ENCODE measurements at places on chromosomes 6 and 20. TPM values are rescaled to one million over a fixed set of nuclear protein-coding genes. Genes with fewer than 3 reads are reported as not detected.

DDO gene
- total RNA-seq: 29.7 TPM

CPXM1 gene
- total RNA-seq: 2.3 TPM

HLA-DMB gene
- total RNA-seq: 8.8 TPM

SCAF8 gene
- 47.4 TPM for total RNA-seq

ENPP3 gene
- 0.16 TPM for total RNA-seq

- DNase-seq: no peak
Observed at GRCh38 chr6:43853066-43853650, 83.1 kb downstream of the VEGFA start.

DNA sequence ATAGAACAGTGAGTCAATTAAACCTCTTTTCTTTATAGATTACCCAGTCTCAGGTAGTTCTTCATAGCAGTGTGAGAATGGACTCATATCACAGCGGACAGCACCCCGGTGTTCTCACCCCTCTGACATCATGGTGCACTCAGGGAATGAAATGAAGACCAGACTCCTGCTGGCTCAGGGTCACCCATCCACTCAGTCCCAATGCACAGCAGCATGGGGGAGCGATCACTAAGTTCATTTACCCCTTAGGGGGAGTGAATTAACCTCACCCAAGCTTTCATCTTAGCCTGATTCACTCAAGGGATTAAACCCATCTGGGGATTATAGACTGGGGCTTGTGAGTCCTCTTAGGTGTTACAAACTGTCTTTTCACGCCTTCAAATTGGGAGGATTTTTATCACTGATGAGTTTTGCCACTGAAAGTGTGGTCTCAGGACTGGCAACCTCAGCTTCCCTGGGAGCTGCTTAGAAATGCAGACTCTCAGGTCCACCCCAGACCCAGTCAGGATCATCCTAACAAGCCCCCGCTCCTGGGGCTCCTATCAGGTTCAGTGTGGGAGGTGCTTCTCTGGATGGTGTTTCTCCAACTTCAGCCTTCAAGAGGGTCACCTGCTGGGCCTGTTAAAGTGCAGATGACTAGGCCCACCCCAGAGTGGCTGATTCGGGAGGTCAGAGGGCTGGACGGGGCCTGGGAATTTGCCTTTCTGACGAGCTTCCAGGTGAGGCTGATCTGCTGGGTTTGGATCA is 44.3 kb upstream of the FRMD1 start:
- no peak for DNase-seq

DNA sequence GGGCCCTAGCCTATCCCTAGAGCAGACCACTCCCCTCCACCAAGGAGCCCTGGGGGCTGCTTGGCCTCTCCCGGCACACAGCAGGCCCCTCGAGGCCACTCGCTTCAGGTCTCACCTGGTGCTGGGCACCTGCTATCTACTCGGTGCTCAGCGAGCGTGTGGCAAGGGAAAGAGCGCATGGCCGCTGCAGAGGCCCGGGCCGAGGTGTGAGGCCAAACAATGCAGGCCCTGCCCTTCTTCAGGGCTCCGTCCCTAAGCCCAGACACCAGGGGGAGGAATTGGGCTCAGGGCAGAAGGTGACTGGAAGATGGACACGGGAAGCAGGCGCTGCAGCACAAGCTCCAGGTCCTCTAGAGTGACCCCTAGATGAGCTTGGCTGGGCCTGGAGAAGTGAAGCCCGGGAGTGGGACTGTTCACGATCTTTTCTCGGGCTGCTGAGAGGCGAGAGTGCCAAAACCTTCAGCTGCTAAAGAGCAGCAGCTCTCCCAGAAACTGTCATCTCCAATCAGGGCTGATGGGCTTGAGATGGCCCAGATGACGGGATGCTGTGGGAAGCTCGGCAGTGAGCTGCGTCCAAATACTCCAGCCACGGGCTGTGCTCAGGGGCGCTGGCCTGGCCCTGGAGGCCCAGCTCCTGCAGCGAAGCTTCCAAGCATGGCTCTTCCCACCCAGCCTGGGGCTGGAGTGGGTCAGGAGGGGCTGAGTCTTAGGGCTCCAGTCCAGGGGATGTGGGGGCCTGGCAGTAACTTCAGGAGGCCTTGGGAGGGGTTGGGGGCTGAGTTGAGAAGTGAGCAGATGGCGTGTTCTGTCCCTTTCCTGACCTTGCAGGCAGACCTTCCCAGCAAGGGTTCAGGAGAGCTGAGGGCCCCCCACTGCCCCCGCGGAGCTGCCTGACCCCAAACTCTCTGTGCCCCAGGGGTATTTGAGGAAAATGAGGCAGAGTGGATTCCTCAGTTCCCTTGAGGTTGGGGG is 43.7 kb downstream of the APCDD1L start:
- peak; percentile 81 for DNase-seq

- no peak for DNase-seq
Observed at GRCh38 chr6:53107091-53107490, 41.5 kb downstream of the GCM1 start.

Measured in Right ventricle myocardium inferior (tissue), 1 donor.